Psoas muscle (tissue), 8 donors: ENCODE measurements at places on chromosomes 2 and 18.
A peak's percentile ranks its signal among the peaks of the same experiment; 100 is the strongest.

- no peak overlapping the region for H3K27ac ChIP-seq
- no peaks in the 10 kb centered on the region for H3K36me3 ChIP-seq
- no peaks in the 10 kb centered on the region for H3K27me3 ChIP-seq
- no peaks in the 10 kb centered on the region for H3K4me1 ChIP-seq
- no peak for DNase-seq
Observed at GRCh38 chr2:196487417-196487816, 152.1 kb upstream of the CCDC150 start.

GRCh38 chr2:186036862-186037449 is 298.4 kb downstream of the FSIP2 start:
- no peaks in the 10 kb centered on the region for H3K4me1 ChIP-seq
- no peak overlapping the region for H3K4me3 ChIP-seq
- no peaks in the 10 kb centered on the region for H3K27me3 ChIP-seq
- no peaks in the 10 kb centered on the region for H3K36me3 ChIP-seq
- H3K27ac ChIP-seq, result no peak overlapping the region
- no peak for DNase-seq

GRCh38 chr2:118032169-118033013 is 18.5 kb upstream of the CCDC93 start:
- no peak for DNase-seq
- no peak overlapping the region for H3K4me3 ChIP-seq
- H3K27ac ChIP-seq, result no peak overlapping the region
- no peaks in the 10 kb centered on the region for H3K27me3 ChIP-seq
- H3K36me3 ChIP-seq, result no peaks in the 10 kb centered on the region

- H3K27ac ChIP-seq, result no peak overlapping the region
- no peak overlapping the region for H3K4me3 ChIP-seq
- H3K36me3 ChIP-seq, result no peaks in the 10 kb centered on the region
- no peak for DNase-seq
Observed at GRCh38 chr2:207478572-207478971, 51.2 kb upstream of the CREB1 start.

DNA sequence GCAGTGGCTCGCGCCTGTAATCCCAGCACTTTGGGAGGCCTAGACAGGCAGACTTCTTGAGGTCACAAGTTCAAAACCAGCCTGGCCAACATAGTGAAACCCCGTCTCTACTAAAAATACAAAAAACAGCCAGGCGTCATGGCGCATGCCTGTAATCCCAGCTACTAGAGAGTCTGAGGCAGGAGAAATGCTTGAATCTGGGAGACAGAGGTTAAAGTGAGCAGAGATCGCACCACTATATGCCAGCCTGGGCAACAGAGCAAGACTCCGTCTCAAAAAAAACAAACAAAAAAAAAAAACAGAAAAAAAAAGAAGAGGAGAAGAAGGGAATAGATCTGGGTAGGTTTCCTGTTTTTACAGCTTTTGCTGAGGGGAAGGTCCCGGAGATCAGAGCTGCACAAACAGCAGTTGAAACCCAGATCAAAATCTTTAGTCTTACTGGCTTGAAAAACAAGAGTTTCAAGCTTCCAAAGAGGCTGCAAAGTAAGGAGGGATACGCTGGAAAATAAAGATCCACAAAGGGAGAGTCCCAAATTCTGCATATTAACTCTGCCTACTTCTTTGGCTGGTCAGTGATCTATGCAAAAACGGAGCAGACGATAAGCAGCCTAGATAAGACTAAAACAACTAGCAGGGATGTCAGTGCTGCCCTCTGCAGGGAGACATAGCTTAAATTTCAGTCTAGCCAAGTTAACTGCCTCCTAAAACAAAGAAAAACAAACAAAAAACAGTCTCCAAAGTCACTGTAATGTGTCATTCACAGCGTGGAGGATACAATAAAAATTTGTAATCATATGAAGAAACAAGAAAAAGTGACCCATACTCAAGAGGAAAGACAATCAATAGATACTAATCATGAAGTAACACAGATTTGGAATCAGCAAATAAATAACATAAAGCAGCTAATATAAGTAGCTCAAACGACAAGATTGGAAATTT is 74.1 kb downstream of the TLK1 start:
- no peak for DNase-seq
- H3K4me3 ChIP-seq, result no peak overlapping the region
- H3K27ac ChIP-seq, result no peak overlapping the region

- no peaks in the 10 kb centered on the region for H3K27me3 ChIP-seq
- H3K27ac ChIP-seq, result no peak overlapping the region
- H3K4me3 ChIP-seq, result no peak overlapping the region
Observed at GRCh38 chr2:169036736-169037440, 5.8 kb upstream of the ABCB11 start.

DNA sequence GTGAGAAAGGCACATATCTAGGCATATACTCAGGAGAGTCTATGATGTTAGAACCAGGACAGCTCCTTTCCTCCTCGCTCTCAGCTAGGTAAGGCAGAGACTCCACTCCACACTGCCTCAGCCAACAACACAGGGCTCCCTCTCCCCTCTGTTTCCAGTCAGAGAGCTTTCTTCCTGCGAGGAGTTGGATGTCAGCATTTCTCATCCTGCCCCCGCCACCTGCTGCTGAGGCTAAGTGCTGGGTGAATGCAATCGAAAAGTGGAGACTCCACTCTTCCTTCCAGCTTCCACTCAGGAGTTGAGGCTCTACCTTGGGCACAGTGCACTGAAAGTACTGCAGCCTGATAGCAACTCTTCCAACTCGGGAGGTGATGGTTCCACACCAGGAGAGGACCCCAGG is 177.2 kb upstream of the RAB6C start:
- H3K27ac ChIP-seq, result no peak overlapping the region
- H3K27me3 ChIP-seq, result no peaks in the 10 kb centered on the region
- H3K4me3 ChIP-seq, result no peak overlapping the region
- no peaks in the 10 kb centered on the region for H3K36me3 ChIP-seq
- DNase-seq, result no peak

DNA sequence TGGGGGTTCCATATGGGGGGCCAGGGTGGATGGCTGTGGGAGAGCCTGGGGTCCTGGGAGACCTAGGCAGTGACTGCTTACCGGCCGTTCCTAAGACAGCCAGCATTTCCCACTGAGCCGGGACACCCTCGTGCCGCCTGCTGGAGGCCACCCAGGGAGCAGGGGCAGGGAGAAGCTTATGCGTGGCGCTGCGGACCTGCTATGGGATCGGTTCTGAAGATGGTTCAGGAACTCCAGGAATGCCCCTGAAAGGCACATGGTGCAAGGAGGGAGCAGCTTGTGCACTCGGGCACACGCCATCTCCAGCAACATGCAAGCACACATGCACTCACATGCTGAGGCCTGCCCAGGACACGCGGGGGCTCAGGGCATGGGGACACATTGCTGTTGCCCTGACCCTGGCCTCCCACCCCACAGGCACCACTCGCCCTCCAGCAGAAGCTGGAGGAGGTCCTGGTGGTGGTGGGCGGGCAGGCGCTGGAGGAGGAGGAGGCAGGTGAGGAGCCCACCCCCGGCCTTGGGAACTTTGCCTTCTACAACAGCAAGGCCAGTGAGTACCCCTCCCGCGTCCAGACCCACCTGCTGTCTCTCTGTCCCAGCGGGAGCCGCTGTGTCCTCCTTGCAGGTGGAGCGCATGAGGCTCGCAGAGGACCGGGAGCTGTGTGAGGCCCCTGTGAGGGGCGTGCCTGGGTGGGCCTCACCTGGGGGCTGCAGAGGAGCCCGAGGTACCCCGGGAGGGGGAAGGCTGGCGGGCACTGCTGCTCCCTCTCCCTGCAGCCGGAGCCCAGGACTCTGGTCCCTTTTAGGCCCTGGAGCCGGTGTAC is 4.1 kb downstream of the KLHL30 start:
- H3K27ac ChIP-seq, result peak overlapping the region; percentile 99
- H3K36me3 ChIP-seq, result peaks cover 57% of the 10 kb centered on the region
- H3K4me1 ChIP-seq, result peaks cover 44% of the 10 kb centered on the region
- DNase-seq, result no peak

DNA sequence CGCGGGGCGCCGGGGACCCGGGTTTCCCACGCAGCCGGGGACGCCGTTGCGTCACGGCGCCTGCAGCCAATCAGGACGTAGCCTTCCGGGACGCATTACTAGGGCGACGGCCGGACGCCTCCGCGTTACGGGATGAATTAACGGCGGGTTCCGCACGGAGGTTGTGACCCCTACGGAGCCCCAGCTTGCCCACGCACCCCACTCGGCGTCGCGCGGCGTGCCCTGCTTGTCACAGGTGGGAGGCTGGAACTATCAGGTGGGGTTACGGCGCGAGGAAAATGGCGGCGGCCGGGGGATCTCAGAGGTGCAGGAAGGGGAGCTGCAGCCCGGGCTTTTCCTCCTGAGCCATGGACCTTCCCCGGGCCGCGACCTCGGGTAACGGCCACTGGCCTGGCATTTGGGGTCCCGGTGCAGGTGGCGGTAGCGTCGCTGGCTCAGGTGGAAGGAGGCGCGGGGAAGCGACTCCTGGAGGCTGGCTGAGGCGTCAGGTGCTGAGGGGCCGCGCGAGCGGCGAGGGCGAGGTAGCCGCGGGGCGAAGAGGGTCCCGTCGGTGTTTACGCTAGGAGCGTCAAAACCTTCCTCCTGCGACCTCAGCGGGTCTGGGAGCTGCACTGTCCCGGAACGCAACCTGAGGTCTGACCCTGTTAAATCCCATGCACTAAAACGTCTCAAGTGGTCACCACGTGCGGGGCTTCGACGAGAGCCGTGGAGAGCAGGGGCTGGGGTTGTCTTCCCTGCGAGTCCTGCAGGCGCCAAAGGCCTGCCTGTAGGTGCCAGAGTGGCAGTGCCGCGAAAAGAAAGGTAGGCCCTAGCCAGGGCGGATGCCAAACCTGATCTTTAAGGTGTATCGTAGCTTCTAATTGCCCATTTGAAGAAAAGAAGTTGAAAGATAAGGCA is at the start of gene LCLAT1:
Gene LCLAT1 (plus strand): TSS at position 98 of the 897 bp plus-strand sequence. CDS start 78,345 bp downstream, outside the sequence.
- peaks cover 13% of the 10 kb centered on the region for H3K4me1 ChIP-seq
- peak within 1 kb of the TSS; percentile 79 for H3K27ac ChIP-seq
- H3K4me3 ChIP-seq, result peak within 1 kb of the TSS; percentile 99

DNA sequence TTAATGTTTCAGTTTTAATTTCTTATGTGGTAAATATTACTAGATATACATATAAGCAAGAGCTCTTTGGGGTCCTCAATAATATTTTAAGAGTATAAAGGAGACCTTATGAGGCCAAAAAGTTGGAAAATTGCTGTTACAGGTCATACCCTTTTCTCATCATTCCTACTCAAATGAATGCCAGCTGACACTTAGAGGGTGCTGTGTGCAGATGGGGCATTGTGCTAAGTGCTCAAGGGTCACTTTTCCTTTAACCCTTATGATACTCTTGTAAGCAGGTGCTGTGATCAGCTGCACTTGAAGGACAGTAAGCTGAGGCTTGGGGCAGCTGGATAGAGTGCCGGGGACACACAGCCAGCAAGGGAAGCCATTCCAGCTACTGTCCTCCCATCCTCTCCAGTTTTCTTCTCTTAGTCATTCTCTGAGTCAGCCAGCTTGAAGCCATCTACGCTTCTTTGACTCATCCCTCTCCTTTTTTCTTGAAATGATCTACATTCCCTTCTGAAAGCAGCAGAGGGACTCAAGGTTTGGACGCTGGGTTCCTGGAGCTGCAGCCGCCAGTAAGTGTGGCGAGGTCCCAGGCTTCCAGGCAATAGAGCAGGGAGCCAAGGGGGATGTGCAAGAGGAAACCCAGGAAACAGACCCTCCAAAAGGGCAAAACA is 42.0 kb upstream of the CREB1 start:
- peaks cover 10% of the 10 kb centered on the region for H3K4me1 ChIP-seq
- H3K27me3 ChIP-seq, result no peaks in the 10 kb centered on the region
- DNase-seq, result peak; percentile 39
- no peak overlapping the region for H3K27ac ChIP-seq

- no peak for DNase-seq
- H3K4me3 ChIP-seq, result no peak overlapping the region
- H3K4me1 ChIP-seq, result no peaks in the 10 kb centered on the region
- H3K36me3 ChIP-seq, result no peaks in the 10 kb centered on the region
- H3K27me3 ChIP-seq, result peaks cover 5% of the 10 kb centered on the region
Observed at GRCh38 chr2:230893841-230894781, 29.4 kb downstream of the ITM2C start.

GRCh38 chr18:44732599-44732998 is 51.9 kb downstream of the SETBP1 start:
- H3K4me1 ChIP-seq, result peaks cover 30% of the 10 kb centered on the region
- H3K4me3 ChIP-seq, result peak overlapping the region; percentile 42
- H3K27me3 ChIP-seq, result no peaks in the 10 kb centered on the region
- no peaks in the 10 kb centered on the region for H3K36me3 ChIP-seq
- DNase-seq, result no peak

- H3K4me3 ChIP-seq, result no peak overlapping the region
- DNase-seq, result peak; percentile 84
- peak overlapping the region; percentile 19 for H3K27ac ChIP-seq
- no peaks in the 10 kb centered on the region for H3K36me3 ChIP-seq
Observed at GRCh38 chr2:101961338-101962191, 30.2 kb upstream of the IL1R2 start.

- H3K4me3 ChIP-seq, result no peak overlapping the region
- H3K36me3 ChIP-seq, result peaks cover 8% of the 10 kb centered on the region
- no peak for DNase-seq
- no peak overlapping the region for H3K27ac ChIP-seq
- no peaks in the 10 kb centered on the region for H3K4me1 ChIP-seq
Observed at GRCh38 chr2:217773539-217773938, 229.3 kb downstream of the TNS1 start.

GRCh38 chr2:110946902-110947301 is 173.8 kb upstream of the BCL2L11 start:
- peak; percentile 23 for DNase-seq
- H3K4me3 ChIP-seq, result no peak overlapping the region
- no peaks in the 10 kb centered on the region for H3K36me3 ChIP-seq
- H3K27me3 ChIP-seq, result no peaks in the 10 kb centered on the region
- no peak overlapping the region for H3K27ac ChIP-seq
- H3K4me1 ChIP-seq, result peaks cover 22% of the 10 kb centered on the region

DNA sequence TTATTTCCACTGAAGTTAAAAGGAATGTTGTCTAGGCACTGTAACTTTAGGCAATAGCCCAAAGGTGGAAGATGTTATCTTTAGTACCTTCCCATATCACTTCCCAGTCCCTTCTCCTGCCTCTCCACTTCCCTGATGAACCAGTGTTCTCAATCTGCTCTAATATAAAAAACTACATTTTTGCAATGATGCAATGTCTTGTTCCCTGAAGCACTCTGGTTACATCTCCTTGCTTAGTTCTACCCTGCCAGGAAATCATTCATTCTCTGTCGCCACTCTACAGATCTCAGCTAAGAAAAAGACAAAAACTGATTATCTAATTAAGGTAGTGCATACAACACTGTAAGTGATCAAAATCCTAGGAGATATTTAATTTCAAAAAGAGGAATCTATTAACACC is 71.3 kb downstream of the BAZ2B start:
- DNase-seq, result no peak
- H3K4me1 ChIP-seq, result no peaks in the 10 kb centered on the region
- no peaks in the 10 kb centered on the region for H3K36me3 ChIP-seq
- no peak overlapping the region for H3K4me3 ChIP-seq

GRCh38 chr18:47754311-47755101 is 176.0 kb downstream of the SMAD2 start:
- no peaks in the 10 kb centered on the region for H3K36me3 ChIP-seq
- H3K4me3 ChIP-seq, result no peak overlapping the region
- H3K27ac ChIP-seq, result no peak overlapping the region
- no peaks in the 10 kb centered on the region for H3K4me1 ChIP-seq
- DNase-seq, result no peak

GRCh38 chr18:9779630-9780029 is 71.5 kb downstream of the RAB31 start:
- H3K27me3 ChIP-seq, result no peaks in the 10 kb centered on the region
- H3K4me3 ChIP-seq, result no peak overlapping the region
- no peak overlapping the region for H3K27ac ChIP-seq
- H3K36me3 ChIP-seq, result no peaks in the 10 kb centered on the region
- no peak for DNase-seq
